ENCODE measurements at places on chromosomes 7 and 10.

DNA sequence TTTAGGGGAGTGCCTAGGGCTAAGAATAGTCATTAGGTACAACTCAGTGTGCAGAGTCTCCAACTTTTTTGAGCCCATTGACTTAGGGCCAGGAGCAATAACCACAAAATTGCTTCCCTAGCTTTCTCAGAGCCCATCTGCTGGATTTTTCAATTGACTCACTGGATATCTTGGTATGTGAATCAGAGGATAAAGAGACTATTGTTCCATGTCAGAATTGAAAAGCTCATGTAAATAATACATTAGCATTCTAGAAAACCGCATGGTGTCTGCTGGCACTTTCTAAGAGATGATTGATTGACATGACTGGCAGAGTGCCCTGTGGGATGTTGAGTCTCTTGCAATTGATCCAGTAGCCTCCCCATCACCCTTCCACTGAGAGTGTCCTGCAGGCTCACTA lies 246.2 kb downstream of the CCDC7 start:
- no peak for DNase-seq

GRCh38 chr10:112140110-112140970 lies 43.2 kb downstream of the GPAM start:
- peak; percentile 40 for DNase-seq

DNA sequence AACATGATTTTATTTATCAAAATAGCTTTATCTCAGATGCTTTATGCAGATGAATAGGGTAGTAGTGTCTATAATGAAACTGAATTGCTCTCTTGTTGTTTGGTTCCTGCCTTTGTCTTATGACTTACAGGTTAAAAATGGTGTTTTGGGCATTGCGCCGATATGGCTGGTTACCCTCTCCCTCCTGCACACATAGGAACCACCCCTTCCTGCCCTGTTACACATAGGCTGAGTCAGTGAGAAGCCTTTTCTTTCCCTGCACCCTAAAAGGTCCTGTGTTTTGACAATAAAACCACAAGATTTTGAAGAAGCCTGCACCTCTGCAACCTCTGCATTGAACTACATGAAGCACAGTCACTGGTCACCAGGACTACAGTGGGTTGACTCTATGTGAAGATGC lies 655.8 kb upstream of the ANKRD30A start:
- no peak for DNase-seq

DNA sequence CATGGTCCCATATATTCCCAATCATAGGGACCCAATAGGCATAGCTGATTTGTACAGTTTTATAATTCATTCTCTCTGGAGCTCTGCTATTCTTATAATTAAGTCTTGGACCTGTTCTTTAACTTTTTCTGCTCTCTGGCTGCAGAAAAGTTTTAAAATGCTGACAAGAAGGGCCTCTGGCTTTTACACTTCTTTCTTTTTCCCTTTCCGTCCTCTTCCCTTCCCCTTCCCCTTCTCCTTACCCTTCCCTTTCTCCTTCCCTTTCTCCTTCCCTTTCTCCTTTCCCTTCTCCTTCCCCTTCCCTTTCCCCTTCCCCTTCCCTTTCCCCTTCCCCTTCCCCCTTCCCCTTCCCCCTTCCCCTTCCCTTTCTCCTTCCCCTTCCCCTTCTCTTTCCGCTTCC lies 101.3 kb upstream of the TPK1 start:
- DNase-seq, result no peak

GRCh38 chr7:47594406-47594805 lies 12.5 kb upstream of the TNS3 start:
- no peak for DNase-seq

DNA sequence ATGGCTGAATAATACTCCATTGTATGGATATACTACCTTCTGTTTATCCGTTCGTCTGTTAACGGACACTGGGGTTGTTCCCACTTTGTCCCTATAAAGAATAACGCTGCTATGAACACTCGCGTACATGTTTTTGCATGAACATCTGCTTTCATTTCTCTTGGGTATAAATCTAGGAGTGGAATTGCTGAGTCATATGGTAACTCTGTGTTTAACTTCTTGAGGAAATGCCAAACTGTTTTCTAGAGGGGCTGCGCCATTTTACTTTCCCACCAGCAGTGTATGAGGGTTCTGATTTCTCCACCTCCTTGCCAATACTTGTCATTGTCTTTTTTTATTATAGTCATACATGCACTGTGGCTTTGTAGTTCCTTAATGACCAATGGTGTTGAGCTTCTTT lies 20.6 kb upstream of the RASSF4 start:
- no peak for DNase-seq

DNA sequence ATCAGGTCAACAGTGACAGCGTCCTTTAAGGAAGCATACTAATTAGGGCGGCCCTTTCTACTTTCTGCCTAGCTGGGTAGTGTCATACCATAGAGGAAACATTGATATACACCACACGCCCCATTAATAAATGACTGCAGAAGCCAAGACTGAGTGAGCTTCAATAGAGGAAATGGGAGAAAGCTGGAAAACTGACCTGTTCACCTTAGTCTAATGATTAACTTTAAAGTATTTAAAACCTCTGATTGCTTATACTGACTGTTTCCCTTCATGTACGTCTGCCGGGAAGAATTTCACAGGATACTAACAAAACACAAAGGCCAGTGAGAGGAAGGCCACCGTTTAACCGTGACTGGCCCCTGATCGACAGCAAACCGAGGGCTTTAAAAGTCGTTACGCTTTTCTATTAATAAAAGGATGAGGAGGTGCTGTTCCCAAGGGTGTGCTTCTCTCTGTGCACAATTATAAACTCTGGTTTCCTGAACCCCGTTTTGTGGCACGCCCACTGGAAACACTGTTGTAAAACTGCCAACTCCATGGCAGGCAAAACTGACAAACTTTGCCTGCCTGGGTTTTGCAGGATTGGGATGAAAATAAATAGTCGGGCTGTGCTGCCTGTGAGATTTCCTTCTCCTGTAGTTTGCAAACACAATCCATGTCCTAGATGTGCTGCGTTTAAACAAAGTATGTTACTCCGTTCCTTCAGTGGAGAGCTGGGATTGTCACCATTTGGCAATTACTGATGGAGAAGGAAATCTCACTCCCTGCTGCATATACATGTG lies 137.6 kb downstream of the NRP1 start:
- DNase-seq, result no peak

GRCh38 chr7:92425311-92425947 lies 21.9 kb upstream of the GATAD1 start:
- peak; percentile 19 for DNase-seq

GRCh38 chr10:118340486-118340885 lies 1.6 kb downstream of the FAM204A start:
- DNase-seq, result no peak

DNA sequence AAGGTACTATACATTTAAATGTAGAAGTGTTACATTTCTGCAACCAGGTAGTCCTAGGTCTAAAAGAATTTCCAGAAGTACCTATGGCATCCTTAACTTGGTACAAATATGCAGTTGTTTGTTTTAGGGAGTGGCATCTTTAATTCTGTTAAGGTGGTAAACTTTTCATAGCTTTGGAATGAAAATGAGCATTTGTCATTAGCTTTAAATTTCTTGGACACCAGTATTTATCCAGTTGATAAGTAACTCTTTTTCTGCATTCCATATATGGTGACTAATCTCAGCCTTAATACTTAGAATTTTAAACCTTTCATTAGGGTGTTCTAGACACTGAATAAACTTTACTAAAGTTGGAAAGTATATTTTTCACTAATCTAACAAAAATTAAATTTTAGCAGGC lies 10.8 kb downstream of the SLF2 start:
- DNase-seq, result no peak

GRCh38 chr7:4051696-4052095 lies 630.4 kb upstream of the FOXK1 start:
- DNase-seq, result no peak

DNA sequence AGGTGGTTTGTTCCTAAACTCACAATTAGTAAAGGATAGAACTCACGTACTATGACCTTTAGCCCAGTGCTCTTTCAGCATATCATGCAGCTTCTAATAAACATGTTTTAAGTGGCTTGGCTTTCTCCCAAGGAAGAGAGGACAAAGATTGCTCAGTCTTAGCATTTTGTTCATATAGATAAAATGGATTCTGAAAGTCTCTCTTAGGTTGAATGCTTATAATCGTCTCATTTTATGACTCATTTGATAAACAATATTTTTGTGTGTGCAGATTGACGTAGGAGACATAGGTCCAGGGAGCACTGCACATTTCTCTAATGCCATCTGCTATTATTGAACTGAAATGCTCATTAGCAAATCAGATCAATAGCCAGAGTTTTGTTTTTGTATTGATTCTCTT lies 44.8 kb downstream of the GNAT3 start:
- no peak for DNase-seq

DNA sequence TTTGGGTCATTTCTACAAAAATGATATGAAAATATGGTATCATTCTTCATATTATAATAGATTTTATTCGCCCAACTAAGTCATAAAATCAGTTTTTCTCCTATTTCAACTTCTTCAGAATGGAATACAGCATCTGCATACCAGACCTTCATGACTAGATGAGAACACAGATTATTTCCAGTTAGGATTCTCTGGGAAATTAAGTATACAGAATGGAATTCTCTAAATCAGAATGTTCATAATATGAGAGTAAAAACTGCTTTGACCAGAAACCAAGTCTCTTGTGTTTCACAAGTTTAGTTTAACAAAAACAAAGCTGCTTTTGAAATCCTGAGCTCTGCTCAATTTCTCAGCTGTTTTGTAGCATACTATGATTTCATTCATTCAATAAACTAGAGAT lies 160.3 kb upstream of the SEMA3A start:
- no peak for DNase-seq

- DNase-seq, result no peak
Measured at GRCh38 chr10:59678884-59679301, 30.8 kb downstream of the SLC16A9 start.

DNA sequence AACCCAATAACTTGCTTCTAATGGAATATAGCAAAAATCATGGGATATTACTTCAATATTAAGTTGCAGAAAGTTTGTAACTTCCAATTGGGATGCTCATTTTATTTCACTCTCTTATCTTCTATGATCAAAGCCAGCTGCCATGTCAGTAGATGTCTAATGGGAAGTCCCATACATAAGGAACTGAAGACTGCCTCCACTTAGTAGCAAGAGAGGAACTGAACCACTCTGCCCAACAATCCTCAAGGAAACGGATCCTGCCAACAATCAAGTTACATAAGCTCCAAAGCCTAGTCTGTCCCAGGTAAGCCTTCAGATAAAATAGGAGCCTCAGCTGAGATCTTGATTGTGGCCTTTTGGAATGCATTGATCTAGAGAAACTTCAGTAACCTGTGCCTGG lies 431.5 kb upstream of the PCDH15 start:
- DNase-seq, result no peak

DNA sequence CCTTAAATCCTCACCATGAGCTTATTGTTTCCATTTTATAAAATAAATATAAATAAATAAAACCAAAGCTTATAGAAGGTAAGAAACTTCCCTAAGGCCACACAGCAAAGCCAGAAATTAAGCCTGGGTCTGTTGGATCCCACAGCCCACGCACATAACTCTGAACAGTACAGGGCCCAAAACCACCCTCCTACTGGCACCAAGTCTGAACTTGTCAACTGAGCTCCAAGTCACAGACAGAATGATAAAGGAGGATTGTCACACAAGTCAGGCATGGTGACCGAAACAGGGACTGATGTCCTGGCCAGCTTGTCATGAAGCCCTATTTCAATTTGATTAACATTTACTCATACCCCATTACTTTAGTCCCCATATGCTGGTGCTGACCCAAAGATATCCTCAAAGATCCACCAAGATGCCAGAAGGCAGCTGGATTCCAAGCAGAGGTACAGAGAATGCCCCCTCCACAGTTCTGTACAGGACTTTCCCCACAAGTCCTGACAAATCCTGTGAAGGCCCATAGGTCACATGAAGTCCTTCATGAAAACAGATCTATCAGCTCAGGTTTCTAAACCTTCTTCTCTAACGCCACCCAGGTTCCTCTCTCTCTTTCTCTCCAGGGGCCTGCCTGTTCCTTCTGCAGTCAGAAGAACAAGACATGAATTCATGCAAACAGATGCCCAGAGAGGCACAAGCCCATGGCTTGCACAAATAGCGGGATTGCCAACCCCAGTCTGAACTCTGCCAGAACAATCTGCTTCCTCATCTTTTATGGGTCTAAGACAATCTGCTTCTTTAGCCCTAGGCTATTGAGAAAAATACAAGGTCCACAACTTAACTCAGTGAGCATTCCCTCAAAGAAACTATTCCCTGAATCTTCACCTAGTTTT lies 60.9 kb downstream of the GLI3 start:
- no peak for DNase-seq

- DNase-seq, result no peak
Measured at GRCh38 chr7:131012477-131013031, 278.5 kb upstream of the KLF14 start.

GRCh38 chr7:128093614-128094570 lies 62.7 kb upstream of the LRRC4 start:
- peak; percentile 40 for DNase-seq

DNA sequence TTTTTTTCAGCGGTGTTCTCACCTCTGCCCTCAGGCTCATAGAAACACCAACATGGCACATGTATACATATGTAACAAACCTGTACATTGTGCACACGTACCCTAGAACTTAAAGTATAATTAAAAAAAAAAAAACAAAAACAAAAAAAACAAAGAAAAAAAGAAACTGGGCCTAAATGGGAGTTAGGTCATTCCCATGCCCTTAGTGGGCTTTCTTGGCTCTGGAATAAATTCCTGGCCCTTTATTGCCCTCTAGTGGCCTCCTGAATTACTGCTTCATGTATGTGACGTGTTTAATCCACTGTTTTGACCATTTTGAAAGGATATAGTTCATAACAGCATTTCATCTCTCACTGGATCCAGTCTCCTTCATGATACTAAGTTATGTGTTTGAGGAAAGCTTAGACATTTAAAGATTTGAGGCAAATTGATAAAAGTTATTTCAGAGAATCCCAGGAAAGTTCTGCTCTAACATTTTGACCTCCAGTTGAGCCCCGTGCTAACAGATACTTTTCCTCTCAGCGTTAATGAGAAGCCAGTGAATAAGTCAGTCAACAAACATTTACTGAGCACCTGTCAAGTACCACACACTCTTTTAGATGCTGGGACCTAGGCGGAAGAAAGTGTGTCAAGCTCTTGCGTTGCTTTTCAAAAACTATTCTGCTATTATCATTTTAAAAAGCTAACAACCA lies 54.7 kb upstream of the SYPL1 start:
- no peak for DNase-seq

DNA sequence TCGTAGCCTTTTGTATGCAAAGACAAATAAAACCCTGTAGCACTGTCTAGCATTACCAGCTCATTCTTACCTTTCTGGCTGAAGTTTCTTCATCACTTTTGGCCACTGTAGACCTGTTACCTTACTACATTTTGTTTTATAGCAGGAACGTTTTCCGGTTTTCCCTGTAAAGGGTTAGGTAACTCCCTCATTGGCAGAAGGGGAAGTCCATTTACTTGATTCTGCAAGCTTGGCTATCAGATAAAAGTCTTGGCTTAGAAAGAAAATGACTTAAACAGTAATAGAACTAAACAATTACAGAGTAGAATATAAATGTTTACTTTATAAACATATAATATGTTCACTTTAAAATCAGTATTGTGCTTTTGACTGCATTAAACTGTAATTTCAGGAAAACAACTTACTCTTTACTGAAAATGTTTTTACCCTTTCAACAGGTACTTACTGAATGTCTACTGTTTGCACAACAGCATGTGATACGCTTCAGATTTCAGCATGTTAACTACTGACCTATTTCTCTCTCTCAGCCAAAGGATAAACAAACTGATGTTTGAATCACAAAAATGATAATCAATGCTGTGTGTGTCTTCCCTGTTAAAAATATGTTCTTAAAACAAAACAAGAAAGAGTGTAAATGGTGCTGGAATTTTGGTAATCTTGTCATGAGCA lies 67.1 kb downstream of the OTUD1 start:
- no peak for DNase-seq

- no peak for DNase-seq
Measured at GRCh38 chr10:104018471-104018870, 51.5 kb downstream of the SLK start.
